CD4-positive, alpha-beta T cell treated with Interleukin-6 at 100 ng/mL for 8 hours (primary cell): ENCODE measurements at places on chromosomes 2 and 18.

DNA sequence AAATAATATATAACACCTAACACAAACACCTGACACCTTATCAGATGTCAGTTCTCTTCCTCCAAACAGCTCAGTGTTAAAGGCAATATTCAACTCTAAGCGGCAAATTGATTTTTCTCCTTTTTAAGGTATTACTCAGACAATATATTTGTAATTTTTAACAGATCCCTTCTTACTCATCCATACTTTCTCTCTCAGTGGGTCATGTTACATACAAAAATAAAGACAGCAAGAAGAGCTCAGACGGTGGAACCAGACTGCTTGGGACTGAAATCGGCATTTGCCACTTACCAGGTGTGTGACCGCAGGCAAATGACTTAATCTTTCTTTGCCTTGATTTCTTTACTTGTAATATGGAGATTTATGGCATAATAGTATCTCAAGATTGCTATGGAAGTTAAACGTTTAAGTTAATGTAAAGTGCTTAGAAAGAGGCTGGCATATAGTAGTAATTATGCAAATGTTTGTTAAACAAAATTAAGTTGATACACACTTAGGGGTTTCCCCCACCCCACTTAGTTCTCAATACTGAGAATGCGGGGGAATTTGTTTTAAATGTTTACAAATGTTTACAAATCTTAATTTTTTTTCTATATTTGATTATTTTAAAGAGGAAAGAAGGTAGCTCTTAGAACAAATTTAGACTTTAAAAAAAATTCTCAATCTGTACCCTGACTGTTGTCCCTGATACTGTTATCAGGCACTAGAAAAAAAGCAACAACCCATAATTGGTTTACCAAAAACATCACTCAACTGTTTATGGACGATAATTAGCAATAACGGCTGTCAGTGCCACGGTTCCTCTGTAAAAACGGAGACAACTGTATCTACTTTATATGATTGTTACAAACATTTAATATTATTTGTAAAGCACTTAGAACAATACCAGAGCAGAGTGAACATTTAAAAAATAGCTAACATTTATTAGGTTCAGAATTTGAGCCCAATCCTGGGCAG, 25.6 kb downstream of the MAP3K2 start:
- DNase-seq: no peak

DNA sequence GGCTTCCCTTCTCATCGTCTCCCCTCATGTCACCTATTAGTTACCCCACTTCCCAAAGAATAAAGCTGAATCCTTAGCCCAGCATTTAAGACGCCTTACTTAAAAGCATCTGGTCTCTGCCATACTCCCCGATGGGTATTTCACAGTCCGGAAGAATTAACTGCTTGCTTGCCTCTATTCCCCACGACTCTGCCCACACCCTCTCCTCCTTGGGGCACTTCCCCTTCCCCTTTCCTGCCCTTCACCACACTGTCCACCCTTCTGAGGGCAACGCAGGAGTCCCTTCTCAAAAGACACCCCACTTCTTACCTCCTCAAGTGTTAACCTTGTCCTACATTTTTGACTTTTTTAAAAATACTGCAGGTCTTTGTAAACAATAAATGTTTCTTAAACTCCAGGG, 60.1 kb upstream of the RMP24 start:
- no peak for DNase-seq

DNA sequence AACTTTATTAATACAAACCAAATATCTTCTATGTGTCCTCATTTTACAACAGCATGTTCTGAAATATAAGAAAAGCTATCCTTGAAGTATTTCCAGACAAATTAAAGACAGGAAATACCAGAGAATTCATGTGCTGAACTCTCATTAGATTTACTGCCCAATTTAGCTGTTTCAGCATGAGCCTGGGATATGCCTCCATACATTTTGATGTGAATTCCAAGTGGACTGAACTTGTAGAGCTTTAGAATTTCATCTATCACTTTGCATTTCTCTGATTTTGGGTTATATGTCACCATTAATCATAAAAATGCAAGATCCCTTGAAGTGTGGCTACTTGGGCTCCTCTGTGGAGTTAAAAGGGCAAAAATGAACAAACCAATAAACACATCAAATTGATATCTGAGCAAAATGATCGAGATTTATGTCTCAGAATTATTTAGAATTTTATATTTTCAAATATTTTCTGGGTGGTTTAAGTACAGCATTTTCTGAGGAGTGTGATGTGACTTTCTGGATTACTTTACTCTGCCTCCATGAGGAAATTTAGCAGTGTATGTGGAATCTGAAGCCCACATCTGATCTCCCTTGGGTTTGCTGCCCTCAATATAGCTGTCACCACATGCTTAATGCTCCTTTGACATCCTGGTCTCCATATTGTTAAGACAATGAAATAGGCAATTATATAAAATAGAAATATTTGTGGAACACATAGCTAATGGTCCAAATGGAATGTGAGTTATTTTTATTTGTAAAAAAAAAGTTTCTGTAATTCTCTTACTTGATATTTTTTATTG, 206.6 kb upstream of the RBMS1 start:
- no peak for DNase-seq

- DNase-seq: no peak
These were observed 113.4 kb upstream of the MCFD2 start for GRCh38 chr2:47028846-47029560.

GRCh38 chr2:217520356-217521010, 482.3 kb downstream of the TNS1 start:
- DNase-seq: no peak

DNA sequence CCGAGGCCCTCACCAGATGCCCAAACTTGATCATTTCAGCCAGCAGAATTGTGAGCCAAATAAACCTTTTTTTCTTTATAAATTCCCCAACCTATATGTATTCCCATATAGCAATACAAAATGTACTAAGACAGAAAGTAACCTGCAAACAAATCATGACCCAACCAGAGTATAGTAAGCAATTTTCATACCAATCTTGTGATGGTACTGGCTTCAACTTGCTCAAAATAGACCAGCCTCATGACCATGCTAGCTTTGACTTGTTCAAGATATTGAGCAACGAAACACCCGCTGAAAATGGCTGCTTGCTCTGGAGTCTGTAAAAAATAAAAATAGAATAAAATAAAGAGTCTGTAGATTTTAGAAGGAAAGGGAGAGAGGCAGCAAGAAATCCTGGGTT, 97.6 kb downstream of the C1D start:
- DNase-seq: no peak

- DNase-seq: no peak
These were observed 106.5 kb downstream of the ZNF532 start for GRCh38 chr18:58970943-58971790.

DNA sequence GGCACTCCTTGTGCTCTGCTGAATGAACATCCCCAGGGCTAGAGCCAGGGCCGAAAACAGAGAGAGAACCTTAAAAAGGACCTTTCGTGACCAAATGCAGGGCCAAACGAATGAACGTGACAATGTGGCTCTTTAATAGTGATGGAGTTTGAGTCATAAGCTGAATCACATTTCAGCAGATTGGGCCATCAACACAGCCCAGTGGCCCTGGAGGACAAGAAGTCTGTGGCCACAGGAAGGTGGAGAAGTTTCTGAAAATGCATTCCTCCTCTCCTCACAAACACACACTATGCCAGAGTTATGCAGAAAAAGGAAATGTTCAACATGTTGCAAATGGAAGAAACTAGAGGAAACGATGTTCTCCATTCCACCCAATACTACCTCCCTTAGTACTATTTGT, 415.8 kb downstream of the HRH4 start:
- DNase-seq: no peak

GRCh38 chr2:19744456-19745199, 157.2 kb downstream of the TTC32 start:
- DNase-seq: no peak

DNA sequence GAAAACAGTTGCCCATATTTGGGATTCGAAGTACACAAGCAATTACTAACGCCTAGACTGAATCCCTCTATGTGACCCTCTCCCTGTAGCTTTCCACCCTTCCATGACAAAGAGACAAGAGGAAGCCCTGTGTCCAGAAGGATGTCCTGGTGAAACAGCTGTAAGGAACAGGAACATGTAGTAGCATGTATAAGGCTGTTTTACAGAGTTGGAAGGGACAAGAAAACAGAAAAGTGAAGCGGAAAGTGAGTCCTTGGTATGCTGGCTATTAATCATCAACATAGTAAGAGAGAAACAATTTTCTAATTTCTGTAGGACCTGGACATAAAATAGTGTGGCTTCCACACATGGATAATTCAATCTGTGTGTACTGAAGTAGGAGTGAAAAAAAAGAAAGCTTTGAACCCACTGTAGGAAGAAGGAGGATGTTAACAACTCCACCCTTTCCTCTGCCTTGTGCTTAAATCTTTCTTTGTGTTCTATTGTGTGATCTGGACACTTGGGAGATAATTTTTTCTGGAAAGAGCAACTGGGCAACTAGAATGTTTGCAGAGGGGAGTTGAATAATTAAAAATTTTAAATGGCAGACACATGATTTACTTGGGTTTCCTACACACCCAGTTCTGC, 162.3 kb upstream of the ZSWIM2 start:
- no peak for DNase-seq
